ENCODE measurements at places on chromosomes 3 and 15.

- no peak for DNase-seq
Measured at GRCh38 chr3:197261164-197261509, 37.3 kb downstream of the DLG1 start.

- no peak for DNase-seq
Measured at GRCh38 chr15:54979964-54980363, 216.8 kb downstream of the RSL24D1 start.

GRCh38 chr3:142604940-142605339 lies 8.7 kb downstream of the PLS1 start:
- no peak for DNase-seq

- DNase-seq: no peak
Measured at GRCh38 chr3:20060974-20061685, 20.9 kb downstream of the KAT2B start.

GRCh38 chr15:22226034-22226790 lies 145.9 kb downstream of the OR4M2 start:
- no peak for DNase-seq

GRCh38 chr15:57751177-57751800 lies 44.8 kb downstream of the POLR2M start:
- DNase-seq: no peak

DNA sequence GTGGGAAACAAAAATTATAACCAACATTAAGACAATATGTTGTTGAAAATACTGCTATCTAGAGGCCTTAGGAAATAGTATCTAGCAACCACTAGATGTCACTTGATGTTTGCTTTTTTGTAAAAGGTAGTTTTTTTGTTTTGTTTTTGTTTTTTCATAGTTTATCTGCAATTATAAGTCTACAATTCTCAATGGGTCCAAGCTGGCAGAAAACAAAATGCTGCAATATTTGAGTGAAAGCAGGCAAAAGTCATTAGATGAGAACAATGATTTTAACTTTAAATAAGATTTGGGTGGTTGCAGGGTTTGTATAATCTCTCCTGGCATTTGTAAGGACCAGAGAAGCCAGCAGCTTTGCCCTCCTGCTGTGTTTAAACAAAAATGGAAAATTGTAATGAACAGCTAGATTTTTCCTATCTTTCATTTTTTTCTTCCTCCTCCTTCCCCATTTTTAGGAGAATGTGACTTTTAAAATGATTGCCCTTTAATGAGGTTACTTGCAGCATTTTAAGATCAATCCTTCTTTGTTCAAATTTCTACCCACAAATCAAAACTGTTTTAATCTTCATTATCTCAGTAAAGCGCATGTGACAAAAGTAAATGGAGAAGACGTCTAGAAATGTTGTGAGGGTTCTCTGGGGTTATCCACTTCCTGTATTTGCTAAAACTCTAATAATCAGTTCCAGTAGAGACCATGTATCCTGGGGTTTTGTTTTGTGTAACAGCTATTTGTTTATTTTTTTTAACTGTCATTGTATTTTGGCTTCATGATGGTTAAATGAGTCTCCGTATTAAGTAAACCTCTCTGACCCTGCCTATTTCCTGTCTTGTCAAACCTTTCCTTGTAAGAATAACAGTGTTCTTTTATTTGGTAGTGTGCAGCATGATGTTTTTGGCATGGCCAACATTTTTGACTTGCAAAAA lies 27.3 kb downstream of the DUT start:
- DNase-seq: no peak

GRCh38 chr3:141362736-141363135 lies 5.6 kb upstream of the ZBTB38 start:
- no peak for DNase-seq

DNA sequence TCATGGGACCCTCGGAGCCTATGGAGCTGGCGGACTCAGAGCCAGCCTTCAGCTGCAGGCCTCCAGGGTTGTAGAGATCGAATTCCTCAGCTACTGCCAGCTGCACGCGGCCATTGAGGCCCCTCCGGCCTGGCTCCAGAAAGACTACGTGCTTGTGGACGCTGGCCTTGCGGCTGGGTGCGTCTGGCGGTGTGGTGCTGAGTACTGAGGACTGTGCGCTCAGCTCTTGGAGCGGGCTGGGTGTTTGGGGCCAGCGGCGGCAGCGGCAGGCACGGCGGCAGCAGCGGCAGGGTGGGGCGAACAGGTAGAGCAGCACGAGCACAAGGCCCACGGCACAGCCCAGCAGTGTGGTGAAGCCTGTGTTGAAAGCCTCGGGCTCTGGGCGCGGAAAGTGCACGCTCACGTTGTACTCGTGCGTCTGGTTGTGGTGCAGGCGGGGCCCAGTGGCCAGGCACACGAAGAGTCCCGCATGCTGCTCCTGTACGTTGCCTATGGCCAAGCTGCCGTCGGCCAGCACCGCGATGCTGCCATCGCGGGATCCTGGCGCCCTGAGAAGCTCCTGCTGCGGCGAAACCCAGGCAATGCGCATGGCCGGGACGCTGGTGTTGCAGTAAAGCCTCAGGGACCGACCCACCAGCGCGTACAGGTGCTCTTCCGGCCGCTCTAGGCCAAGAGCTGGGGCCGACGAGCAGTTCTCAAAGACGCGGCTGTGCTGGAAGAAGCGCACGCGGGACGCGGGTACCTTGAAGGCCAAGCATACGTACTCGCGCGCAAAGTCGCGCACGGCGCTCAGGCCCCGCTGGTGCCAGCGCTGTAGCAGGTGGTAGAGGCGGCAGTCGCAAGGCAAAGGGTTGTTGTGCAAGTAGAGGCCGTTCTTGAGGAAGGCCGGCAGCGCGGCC lies 1.3 kb downstream of the AMIGO3 start:
- DNase-seq: no peak

DNA sequence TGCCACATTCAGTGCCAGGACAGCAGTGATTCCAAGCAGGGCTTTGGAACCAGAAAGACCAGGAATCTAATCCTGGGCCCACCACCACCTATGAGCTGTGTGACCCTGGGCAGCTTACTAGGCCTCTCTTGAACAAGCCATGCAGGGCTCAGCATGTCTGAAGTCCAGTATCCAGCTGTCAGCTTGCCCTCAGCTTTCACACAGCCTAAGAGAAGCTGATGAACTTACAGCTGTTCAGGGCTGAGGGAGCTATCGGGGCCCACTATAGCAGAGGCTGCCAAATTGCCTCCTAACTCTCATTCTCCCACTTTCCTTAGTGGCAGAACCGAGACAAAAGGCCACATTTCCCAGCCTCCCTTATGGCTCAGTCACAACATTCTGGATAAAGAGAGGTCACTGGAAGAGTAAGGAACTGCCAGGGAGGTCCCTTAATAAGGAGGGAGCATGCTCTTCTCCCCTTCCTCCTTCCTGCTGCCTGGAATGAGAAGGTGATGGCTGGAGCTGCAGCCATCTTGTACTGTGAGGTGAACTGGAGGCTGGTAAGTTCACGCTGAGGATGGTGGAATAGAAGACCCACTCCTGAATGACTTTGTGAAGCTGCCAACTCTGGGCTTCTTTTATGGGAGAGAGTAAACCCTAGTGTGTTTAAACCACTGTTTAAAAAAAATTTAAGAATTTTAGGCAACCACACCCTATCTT lies 34.5 kb downstream of the FEM1B start:
- no peak for DNase-seq

- no peak for DNase-seq
Measured at GRCh38 chr3:127164615-127165014, 28.3 kb upstream of the PRR23E start.

DNA sequence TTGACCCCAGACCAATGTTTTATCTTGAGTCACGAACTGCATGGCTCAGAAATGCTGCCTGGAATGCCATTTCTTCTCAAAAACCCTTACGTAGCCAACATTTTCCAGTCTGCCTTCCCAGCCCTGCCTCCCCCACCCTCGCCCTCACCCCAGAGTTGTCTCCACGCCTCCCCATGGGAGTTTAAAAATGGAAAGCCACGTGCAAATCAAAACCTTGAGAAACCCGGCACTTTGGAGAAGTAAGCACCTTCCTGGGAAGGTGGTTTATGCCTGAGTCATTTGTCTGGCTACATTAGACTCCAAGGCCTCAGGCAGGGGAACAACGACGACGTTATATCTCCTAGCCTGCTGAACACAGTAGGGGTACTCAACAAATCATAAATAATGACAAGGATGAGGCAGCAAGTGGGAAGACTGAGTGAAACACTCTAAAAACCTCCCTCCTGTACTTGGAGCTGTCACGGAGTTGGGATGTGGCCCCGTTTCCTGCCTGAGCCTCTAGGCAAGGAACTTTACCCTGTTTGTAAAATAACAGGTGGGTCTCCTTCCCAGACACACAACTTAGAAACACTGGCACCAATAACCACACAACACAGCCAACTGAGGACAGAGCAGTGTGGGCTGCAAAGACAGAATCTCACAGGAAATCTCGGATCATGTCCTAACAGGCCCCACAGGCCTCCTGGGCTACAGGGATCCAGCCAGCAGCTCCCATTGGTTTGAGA lies 179.1 kb downstream of the NTRK3 start:
- DNase-seq: no peak

All from stimulated activated CD8-positive, alpha-beta memory T cell treated with anti-CD3 and anti-CD28 coated beads, Interleukin-4, amount 100 ng/mL, for 4 hours (primary cell).